ENCODE measurements at places on chromosomes 11 and 22.

DNA sequence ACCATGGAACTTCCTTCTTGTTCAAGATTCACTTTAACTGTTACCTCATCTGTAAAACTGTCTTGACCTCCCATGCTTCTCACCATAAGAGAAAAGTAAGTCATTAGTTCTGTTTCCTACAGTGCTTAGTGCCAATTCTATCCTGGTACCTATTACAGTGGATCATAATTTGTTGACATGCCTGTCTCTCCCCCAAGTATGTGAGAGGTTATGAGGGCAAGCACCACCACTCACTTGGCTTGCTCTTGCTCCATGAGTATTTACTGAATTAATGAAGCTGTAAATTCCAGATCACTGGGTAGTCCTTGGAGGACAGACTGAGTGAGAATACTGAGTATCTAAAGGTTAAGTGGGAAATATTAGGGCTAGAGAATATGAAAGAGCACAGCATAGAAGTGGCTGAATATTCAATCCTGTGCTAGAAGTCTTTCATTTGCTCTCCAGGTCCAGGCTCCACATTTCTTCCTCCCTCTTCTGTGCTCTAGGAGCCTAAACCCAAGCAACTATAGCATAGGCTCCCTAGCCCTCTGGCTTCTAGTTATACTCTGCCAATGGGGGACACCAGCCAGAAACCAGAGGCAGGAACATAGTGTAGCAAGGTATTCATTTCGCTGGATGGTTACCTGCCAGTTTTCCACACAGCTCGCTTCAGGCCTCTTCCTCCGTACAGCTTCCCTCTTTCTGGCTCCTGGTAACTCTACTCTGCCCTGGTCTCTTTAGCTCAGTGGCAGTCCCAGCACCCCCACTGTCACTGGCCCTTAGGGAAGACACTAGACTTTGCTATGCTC, 118.2 kb upstream of the SLC5A12 start:
- DNase-seq: peak; percentile 9

GRCh38 chr11:120857508-120857907, 166.4 kb upstream of the TBCEL start:
- DNase-seq: no peak

- DNase-seq: no peak
These were observed 3.7 kb downstream of the TPBGL start for GRCh38 chr11:75244052-75244814.

GRCh38 chr22:23825246-23825905, 13.4 kb downstream of the DERL3 start:
- DNase-seq: no peak

DNA sequence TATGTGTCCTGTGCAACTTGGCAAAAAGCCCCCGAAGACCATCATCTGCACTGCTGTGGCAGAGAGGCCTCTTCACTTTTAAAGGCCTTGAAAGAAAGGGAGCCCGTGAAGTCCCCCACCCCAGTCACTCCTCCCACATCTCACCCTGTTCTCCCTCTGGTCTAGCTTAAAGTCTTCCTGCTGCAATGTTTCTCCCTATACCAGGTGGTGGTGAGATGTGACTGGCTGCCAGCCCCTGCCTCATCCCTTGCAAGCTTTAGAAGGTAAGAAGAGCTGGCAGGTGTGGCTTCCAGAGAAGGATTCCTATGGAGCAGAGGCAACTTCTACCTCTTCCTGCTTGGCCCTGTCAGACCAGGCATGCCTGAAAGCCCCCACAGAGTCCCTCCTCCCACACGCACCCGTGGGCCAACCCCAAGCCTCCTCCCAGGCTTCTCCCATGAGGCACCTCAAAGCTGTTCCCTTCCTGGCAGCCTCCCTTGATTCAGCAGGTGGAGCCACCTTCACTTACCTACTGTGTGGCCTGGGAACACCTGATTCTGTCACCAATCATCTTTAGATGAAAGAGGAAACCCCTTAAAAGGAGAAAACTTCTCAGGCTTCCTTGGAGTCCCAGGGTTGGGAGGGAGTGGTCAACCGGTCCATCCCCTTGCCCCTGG, 4.0 kb upstream of the TRIM29 start:
- no peak for DNase-seq

DNA sequence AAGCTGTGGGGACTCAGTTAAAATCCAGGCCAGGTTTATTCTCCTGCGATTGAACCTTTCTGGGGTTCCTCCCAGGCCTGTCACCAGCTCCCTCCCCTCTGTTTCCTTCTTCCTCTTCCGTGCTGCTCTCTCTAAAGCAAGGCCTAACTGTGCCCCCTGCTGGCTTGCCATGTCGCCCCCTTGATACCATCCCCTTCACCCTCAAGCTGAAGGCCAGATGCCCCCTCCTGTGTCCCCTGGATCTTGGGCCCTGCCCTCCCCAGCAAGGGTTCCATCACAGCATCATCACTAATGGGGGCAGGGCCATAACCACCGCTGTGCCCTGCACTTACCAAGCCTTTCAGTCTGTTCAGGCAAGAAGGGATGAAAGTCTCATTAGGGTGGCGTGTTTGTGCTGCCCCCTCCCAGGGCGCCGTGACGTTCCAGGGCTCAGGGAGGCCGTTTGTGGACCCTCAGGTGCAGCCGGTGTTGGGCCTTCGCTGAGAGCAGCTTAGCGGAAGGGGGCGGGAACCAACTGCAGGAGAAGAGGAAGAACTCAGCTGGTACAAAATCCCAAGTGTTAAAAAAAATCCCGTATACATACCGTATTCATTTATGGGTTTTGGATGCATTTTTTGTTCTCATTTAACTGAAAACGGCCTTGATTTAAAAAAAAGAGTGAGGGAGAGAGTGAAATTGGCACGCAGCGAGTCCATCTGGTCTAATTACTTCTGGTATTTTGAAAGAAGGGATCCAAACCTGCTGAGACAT, 69.9 kb downstream of the MPPED1 start:
- DNase-seq: no peak

GRCh38 chr11:124635932-124636331, 13.3 kb downstream of the TBRG1 start:
- no peak for DNase-seq

GRCh38 chr11:14676068-14676467, 32.5 kb downstream of the PDE3B start:
- no peak for DNase-seq

GRCh38 chr11:36402568-36403170, 106.6 kb downstream of the PRR5L start:
- no peak for DNase-seq

Measured in astrocyte (in vitro differentiated cells and primary cell).